HS-5 (cell line): ENCODE measurements at places on chromosomes 7 and 10.

DNA sequence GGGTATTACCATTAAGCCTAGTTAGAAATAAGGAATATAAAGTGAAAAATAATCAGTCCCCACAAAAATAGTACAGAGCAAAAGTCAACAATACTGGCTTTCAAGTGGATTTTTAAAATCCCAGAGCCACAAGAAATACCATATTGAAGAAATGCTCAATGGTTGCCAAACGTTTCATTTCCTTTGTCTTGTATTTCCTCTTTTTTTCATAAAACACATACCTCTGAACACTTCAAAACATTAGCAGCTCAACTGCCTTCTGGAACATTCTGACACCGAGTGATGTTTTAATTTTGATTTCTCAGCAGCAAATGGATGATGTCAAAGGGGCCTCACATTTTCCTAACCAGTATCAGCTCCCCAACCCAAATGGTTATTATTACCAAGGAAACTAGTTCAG lies 10.5 kb downstream of the NOD1 start:
- no peak for DNase-seq

DNA sequence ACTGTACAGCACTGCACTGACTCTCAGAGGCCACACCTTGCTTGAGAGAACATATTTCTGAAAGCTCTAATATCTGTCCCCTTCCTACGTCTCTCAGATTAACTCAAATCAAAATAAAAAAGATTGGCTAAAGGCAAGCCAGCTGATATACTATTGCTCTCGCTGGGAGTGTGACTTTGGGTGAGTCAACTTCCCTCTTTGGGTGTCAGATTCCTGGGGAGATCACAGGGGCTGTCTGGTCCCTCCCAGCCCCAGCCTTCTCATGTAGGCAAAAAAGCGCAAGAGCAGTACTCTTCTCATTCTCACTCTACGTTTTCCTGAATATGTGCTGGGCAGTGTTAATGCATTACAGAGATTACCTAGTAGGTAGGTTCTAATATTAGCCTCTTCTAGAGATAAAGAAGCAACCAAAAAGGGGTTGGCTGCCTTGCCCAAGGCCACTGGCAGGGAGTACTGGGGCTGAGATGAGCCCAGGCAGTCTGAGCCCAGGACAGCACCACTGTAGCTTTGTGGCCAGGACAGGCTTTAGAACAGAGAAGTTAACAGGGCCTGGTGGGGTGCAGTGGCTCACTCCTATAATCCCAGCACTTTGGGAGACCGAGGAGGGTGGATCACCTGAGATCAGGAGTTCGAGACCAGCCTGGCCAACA lies 9.1 kb upstream of the DENND2A start:
- no peak for DNase-seq

- no peak for DNase-seq
Measured at GRCh38 chr10:119768455-119769094, 42.7 kb downstream of the INPP5F start.

- DNase-seq, result no peak
Measured at GRCh38 chr7:9231630-9232121, 798.3 kb downstream of the NXPH1 start.

- DNase-seq, result no peak
Measured at GRCh38 chr10:71823356-71823755, 27.7 kb downstream of the PSAP start.

DNA sequence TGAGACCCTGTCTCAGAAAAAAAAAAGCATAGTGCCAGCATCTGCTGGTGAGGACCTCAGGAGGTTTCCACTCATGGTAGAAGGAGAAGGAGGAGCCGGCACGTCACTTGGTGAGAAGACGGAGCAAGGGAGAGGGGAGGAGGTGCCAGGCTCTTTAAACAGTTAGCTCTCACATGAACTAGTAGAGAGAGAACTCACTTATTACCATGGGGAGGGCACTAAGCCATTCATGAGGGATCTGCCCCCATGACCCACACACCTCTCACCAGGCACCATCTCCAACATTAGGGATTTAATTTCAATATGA lies 62.9 kb upstream of the VKORC1L1 start:
- no peak for DNase-seq

DNA sequence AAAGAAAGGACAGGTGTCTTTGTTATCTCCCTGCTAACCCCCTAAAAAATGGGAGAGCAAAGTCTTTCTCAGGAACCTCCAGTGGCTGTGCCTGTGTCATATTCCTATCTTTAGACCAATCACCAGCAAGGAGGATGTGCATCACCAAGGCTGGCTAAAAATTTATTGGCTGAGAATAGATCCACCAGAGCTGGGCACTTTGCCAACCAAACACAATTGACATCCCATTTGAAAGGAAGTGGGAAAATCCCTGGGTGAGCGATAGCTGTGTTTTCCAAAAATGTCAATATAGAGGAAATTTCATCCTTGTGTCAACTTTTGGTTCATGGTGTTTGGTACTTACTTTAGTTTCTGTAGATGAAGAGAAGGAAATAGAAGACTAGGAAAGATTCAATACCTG lies 13.1 kb upstream of the GPR141 start:
- DNase-seq, result no peak
